Stimulated activated CD8-positive, alpha-beta memory T cell treated with anti-CD3 and anti-CD28 coated beads, Interleukin-15, amount 100 ng/mL, for 24 hours (primary cell): ENCODE measurements at places on chromosomes 16 and 17.

GRCh38 chr17:60327134-60327900, 64.6 kb downstream of the USP32 start:
- DNase-seq = no peak

DNA sequence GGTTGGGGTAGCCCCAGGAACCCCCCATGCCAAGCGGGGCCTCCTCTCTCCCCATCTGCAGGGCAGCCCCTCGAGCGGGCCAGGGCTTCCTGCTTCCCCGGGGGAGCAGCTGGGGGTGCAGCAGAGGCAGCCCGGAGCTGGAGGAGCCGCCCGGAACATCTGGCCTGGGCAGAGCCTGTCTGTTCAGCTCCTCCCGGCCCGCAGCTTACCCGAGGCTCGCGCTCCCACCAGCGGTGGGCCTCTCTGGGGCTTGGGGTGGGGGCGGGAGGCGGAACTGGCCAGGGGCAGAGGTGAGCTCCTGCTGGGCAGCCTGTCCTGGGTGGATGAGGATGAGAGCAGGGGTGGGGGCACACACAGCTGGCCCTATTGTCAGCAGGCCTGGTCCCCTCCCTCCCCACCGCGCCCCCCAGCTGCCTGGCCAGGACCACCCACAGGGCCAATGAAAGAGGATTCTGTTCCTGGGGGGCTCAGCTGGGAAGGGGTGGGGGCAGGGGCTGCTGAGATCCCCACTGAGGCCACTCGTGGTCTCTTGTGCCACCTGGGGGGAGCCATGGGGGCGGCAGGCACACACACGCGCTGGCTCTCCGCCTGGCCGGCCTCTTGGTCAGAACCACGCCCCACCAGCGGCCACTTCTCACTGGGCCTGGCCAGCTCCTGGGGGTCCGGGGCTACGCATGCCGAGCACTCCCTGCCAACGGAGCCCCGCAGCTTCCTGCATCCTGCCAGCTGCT, 34.7 kb downstream of the BAHCC1 start:
- no peak for DNase-seq

DNA sequence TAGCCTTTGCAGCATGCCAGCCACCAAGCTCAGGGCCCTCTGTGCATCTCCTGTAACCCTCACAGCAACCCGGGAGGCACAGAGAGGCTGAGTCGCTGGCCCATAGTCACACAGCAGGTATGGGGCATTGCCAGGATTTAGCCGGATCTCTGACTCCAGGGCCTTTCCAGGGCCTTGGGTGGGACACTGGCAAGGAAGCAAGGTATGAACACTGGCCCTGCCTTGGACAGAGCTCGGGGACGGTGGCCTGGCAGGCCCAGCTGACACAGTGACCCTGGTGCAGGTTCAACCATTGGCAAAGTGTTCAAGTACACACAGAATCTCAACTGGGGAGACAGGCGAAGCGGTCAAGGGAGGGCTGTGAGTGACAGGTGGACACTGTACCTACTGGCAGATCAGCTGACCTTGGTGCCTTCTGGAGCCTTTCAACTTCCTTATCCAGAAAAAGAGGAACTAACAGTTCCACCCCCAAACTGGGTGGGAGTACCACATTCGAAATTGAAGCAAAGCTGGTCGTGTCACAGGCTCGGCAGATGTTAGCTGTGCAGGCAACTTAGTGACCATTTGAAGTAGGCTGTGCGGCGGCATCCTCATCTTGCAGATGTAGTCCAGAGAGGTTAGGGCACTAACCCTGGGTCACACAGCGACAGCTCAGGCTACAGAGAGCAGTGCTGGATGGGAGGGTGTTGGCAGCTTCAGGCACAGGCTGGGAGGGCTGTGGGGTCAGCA, 287.4 kb downstream of the SEC14L1 start:
- no peak for DNase-seq

DNA sequence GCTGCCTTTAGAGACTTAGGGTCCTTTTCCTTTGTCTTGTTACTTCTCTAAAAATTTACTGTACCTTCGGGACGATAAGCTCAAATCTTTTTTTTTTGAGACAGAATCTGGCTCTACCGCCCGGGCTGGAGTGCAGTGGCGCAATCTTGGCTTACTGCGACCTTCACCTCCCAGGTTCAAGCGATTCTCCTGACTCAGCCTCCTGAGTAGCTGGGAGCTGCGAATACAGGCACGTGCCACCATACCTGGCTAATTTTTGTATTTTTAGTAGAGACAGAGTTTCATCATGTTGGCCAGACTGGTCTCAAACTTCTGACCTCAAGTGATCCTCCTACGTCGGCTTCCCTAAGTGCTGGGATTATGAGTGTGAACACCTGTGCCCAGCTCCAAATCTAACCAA, 7.4 kb downstream of the RAD51C start:
- no peak for DNase-seq

GRCh38 chr17:43439041-43439440, 40.2 kb downstream of the ARL4D start:
- DNase-seq = no peak

DNA sequence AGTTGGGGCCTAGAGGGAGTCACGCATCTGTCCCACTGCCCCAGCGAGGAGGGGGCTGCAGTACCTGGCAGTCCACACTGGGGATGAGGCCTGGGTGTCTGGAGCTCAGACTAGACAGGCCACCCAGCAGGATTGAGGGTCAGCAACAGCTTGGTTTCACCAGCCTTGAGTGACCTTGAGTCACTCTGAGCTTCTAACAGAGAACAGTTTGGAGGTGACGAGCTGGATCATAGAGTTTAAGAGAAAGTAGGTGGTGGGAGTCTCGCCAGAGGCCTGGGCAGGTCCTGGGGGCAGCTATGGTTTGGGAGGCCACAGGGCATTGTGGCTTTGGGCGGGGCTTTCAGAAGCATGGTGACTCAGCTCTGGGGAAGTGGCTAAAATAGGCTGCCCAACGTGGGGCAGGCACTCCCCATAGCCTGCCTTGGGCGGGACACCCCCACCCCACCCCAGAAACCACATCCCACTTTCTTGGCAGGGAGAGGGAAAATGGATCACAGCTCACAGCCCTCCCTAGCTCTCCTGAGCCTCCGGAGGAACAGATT, 20.5 kb downstream of the CDC42EP4 start:
- no peak for DNase-seq

DNA sequence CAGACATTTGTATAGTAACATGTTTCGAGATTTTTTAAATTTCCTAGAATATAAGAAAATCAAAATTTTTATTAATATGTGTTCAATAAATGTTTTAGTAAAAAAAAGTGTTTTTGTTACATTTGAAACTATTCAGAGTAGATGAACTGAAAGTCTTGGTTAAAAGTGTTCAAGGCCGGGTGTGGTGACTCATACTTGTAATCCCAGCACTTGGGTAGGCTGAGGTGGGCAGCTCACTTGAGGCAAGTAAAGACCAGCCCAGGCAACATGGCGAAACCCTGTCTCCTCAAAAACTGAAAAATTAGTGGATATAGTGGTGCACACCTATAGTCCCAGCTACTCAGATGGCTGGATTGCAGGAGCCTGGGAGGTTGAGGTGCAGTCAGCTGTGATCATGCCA, 16.8 kb upstream of the PHKG2 start:
- DNase-seq = no peak

DNA sequence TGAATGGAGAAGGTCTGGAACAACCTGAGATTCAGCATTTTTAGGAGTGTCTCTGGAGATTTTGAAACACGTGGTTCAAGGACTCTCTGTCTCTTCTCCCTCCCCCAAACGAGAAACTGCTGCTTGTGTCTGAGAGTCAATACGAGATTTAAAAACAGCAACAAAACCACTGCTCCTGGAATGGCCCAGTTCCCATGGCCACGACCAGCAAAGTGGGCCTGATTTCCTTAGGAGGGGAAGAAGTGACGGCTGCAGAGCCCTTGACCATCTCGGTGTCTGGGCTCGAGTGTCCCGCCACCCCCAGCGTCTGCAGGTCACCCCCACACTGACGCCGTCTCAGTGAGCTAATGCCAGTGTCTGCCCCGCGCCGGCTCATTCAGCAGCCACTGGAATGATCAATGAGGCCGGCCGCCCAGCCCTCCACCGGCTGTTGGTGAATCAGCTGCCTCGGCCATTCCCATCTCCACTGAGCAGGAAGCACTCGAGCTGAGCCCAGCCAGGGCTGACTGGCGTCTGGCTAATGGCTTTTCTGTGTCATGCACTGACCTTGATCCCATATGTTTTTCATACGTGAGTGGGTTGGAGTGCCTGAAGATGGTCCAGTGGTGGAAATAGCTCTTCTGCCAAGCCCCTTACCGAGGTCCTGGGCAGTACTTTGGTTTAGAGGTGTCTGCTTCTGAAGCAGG, 151.8 kb downstream of the PITPNC1 start:
- no peak for DNase-seq
